B cell (primary cell): ENCODE measurements at places on chromosomes 2 and 18.

DNA sequence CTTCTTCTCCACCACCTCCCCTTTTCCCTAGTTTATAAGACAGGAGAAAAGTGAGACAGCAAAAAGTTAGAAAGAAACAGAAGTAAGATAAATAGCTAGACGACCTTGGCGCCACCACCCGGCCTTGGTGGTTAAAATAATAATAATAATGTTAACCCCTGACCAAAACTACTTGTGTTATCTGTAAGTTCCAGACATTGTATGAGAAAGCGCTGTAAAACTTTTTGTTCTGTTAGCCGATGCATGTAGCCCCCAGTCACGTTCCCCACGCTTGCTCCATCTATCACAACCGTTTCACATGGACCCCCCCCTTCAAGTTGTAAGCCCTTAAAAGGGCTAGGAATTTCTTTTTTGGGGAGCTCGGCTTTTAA, 1.5 kb upstream of the BUB1 start:
- peak; percentile 34 for DNase-seq

DNA sequence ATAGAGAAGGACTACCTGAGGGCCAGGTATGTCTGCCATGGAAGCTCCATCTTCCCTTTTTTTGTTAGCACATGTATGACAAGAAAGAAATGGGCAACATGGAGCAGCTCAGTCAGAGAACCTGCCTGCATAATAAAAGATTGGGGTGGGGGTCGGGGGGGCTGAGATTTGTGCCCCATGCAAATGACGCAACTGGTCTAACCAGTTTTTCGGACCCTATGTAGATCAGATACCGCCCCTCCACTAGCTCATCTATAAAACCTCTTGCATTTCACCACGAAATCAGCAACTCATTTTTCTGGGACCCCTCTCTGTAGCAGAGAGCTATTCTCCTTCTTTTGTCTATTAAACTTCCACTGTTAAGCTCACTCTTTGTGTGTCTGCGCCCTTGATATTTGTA, 657.2 kb downstream of the ERBB4 start:
- DNase-seq, result no peak

DNA sequence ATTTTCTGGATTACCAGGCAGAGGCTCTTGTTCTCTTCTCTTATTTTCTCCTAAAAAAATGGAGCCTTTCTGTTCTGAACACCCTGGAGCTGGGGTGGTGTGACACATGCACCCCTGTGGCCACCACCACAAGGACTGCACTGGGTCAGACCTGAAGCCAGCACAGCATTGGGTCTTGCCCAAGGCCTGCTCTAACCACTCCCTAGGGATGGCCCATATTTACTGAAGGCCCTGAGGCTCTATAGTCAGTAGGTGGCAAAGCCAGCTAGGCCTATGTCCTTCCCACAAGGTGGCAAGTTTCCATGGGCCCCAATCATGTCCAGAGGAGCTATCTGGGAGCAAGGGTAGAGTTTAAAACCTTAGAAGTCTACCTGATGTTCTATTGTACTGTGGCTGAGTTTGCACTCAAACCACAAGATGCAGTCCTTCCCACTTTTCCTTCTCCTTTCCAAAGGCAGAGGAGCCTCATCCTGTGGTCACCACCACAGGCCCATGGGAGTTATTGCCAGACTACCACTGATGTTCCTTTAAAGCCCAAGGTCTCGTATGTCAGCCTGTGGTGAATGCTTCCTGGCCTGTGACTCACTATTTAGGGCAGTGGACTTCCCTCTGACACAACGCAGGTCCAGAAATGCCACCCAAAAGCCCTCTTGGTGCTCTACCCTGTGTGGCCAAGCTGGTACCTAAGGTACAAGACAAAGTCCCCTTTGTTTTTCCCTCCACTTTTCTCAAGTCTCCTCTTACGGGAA, 15.0 kb upstream of the FMNL2 start:
- no peak for DNase-seq

DNA sequence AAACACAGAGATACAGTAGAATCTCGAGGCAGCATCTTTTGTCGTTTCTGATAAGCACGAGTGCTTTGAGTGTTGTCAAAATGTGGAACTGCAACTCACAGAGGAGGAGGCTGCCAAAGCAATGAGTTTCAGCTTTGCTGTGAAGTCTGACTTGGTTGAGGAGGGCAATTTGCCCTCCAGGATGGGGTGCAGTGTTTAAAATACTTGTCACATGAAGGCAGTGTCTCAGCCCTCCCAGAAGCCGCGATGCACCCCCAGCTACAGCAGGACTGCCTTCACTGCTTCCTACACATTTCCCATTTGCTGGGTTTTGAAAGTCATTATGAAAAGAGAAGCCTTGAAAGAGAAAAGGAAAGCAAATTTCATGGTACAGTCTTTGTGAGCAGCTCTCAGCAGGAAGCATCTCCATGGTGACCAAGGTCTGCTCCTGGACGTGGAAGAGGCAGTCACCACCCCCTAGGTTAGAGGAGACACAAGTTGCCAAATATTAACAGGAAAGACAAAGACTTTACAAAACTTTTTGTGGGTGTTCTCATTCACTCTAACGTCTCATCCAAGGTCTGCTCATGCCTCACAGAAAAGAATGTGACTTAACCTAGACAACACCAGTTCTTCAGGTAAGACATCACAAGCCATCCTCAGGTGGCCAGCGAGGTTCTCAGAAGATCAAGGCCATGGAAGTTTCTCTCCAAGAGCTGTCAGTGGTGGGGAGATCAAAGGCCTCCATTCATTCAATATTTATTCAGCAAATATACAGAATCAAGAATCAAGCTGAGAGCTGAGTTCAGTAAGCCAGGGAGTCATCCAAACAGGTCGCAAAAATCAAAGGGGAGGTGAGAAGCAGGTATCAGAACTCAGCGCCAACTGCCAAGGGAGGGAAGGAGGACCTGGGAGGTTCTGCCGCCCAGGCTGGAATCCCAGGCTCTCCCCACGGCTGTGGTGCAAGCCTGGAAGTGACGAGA, 476.0 kb downstream of the EIPR1 start:
- peak; percentile 30 for DNase-seq

GRCh38 chr2:176178038-176178756, 10.3 kb upstream of the HOXD1 start:
- DNase-seq, result no peak

DNA sequence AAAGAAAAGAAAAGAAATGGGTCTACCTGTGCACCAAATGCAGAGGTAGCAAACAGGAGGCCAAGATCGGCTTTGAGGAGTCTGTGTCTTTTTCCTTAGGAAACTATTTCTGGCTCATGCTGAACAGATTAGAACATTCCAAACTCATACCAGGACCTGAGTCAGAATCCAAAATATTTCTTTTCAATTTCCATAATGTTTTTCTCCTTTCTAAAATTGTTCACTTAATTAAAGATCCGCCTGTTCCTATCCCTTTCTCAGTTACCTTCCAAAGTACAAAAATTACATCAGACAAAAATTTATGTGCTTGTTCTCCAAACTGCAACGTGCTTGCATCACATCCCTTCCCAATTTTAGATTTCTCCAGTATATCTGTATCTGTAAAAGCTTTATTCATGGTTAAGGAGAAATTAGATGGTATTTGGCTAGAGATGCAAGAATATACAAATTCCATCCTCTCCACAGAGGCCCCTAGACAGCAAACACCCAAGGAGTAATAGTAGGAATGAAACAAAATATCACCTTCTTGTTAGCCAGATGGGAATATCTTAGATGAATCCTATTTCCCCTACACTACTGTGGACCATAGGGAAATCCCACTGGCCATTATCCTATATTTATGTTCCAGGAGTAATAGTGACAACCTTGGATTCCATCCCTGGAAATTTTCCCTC, 130.6 kb downstream of the LNPK start:
- DNase-seq, result no peak

DNA sequence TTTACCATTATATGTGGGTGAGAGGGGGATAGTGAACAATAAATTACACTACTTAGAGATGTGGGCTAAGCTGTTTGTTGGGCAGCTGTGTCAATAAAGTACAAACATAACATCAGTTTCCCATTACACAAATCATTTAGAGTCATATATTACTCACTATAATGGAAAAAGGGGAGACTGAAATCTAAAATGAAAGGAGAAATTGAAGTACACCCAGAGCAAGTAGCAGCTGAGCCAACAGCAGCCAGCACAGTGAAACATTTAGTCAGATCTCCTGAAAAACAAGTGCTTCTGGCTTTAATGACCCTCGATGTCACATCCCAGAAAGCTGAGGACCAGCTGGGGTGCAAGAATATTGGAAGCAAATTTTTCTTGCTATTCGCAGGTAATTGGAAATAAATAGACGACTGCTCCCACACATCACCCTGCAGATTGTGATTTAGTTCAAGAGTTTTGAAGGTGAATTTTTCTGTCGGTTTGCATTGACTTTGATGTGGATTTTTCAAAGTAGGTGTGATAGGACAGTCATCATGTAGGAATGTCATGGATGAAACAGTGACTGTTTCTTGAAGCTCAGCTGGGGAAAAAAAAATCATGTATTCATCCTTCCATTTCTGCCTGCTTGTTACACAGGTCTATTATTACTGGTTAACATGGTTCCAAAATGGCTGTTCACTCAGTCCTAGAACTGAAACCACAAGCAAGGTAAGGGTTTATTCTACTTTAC, 1607.3 kb upstream of the CELF4 start:
- no peak for DNase-seq

DNA sequence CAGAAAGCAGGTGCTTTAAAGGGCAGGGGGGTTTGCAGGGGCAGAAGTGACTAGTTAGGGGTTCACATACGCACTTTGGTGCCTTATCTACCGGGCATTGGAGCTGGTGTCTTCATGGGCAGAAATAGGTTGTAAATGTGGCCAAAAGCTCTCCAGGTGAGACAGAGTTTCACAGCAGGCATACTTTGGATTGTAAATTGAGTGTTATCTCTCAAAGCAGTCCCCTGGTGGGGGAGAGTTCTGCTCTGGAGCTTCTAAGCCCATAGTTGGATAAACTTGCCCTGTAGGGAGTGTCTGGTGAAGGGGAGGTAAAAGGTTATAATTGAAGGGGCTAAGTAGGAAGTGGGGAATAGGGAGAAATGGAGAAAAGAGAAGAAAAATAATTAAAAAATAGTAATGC, 43.1 kb downstream of the COL4A3 start:
- DNase-seq, result no peak

DNA sequence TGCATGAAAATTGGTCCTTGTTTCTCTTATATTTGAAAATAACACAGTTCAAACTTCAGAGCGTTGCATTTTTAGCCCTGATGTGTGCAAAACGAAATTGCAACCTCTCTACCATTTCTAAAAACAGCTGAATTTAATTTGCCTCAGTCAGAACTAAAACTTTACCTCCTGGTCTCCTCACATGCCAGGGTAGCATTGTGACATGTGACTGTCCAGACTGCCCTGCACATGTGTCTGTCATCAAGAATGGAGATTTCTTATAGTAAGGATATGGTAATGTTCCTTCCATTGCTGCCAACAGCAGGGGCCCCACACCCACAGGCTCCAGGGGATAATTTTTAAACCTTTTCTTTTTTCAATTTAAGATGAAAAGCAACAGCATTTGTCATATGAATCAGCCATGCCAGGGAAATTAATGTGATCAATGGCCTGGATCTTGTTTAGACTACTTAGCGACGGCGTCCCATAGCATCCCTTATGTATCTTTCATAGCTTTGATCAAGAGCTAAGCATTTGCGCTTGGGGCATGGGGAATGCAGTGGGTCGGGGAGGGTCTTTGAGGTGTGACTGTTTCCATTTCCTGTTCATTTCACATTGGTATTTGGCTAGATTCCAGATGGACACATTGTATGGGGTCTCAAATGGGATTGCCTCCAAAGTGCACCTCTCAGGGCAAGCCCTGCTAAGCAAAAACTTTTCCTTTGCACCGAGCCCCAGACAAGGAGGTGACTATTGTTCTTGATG, 92.4 kb upstream of the RASGRP3 start:
- no peak for DNase-seq

- no peak for DNase-seq
Measured at GRCh38 chr2:134144081-134144596, 109.7 kb upstream of the MGAT5 start.

DNA sequence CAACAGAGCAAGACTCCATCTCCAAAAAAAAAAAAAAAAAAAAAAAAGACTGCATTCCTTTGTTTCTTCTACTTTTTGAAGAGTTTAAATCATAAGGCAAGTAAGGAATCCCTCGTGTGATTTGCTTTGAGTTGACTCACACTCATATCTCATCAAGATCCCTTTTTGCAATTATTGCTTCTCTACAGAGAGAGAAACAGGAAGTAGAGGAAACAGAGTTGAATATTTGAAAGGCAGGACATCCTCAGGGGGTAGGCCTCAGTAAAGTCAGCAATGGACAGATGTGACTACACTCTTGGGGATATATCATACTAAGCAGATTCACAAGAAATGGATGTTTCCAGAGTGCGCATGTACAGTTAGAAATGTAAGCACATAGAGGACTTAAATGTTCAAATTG, 11.2 kb upstream of the EFR3B start:
- DNase-seq, result no peak

DNA sequence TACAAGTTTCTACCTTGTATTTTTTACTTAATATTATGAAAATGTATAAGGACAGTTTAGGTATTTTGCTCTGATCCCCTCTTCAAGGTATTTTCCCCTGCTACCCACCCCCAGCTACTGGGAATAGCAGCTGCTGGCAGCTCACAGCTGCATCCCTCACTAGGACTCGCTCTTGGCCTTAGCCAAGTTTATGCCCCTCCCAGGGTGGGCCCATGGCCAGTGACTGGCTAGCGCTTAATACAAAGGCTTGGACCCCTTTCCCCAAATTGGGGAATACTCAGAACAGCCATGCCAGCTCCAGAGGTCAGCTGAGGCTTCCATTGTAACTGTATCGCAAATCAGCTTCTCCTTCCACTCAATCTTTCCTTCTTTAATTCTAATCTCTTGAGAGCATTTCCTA, 131.3 kb downstream of the GFPT1 start:
- no peak for DNase-seq

GRCh38 chr2:129061069-129061768, 742.6 kb upstream of the HS6ST1 start:
- no peak for DNase-seq
